ENCODE measurements at places on chromosomes 3 and 15.
A peak's percentile ranks its signal among the peaks of the same experiment; 100 is the strongest.

- peak; percentile 35 for DNase-seq
These were observed 24.9 kb downstream of the TMEM207 start for GRCh38 chr3:190424478-190425439.

DNA sequence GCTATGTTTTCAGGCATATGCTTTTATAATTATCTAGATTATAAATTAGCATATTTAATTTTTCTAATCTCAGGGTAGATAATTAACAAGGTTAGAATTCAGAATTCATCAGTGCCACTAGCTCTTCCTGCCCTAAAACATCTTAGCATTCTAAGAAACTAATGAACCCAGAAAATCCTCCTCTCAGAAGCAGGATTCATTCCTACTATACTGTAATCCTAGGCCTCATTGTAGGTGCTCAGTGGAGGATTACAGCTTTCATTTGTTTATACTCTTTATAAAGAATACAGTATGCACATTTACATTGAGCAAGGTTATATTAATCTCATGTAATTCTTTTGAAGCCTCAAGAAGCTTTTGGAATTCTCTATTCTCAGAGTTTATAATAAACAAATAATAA, 20.9 kb downstream of the ACAD11 start:
- no peak for DNase-seq

GRCh38 chr3:186133980-186134379, 25.1 kb upstream of the ETV5 start:
- no peak for DNase-seq

- DNase-seq, result no peak
These were observed 59.1 kb downstream of the TRPM7 start for GRCh38 chr15:50627351-50628055.

DNA sequence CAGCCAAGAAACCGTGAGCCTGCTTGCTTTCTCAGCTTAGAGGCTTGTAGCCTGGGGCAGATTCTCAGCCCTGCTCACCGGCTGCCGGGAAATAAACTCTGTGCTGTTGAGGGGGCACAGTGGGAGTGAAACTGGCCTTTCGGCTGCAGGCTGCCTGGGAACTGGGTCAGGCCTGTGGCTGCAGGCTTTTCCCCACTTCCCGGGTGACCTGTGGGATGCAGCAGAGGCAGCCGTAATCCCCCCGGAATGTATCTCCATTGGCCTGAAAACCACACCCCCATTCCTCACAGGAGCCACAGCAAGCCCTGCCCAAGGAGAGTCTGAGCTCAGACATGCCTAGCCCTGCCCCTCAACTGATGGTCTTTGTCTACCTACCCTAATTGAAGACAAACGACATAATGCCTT, 110.9 kb downstream of the STXBP5L start:
- DNase-seq, result no peak

GRCh38 chr3:40715551-40715950, 190.8 kb downstream of the ZNF621 start:
- DNase-seq, result no peak

GRCh38 chr15:65414841-65415621, 7.7 kb downstream of the IGDCC4 start:
- DNase-seq, result peak; percentile 75

DNA sequence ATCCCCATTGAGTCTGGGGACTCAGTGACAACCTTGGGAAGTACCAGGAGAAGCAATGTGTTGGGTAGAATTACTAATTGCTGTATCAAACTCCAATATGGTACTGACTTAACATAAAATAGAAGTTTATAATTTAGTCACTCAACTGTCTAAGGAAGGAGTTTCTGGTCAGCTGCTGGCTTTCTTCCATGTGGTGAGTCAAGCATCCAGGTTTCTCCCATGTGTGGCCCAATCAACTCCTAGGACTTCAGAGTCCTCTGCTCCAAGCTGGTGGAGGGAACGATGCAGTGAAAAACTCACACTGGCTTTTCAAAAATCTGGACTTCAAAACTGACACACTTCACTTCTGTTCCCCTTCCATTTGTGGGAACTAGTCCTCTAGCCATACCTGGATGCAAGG, 25.2 kb downstream of the WNT5A start:
- DNase-seq, result no peak

DNA sequence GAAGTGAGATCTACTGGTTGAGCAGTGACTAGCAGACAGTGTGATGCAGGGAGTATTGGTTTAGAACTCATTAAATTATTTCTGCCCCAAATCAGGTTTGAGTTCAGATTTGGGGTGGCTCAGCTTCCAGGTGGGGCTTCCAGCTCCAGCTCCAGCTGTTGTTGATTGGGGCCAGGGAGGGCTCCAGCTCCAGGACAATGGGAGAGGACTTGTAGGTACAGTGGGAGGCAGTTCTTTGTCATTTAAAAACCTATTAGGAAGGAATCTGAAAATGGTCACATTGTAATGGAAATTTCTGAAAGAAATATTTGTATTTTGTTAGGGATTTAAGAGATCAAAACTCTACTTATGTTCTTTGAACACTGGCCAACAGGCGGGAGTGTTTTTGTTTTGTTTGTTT, 97.0 kb downstream of the FNDC3B start:
- DNase-seq, result no peak

GRCh38 chr15:92687195-92687602, 31.6 kb upstream of the FAM174B start:
- DNase-seq, result no peak

DNA sequence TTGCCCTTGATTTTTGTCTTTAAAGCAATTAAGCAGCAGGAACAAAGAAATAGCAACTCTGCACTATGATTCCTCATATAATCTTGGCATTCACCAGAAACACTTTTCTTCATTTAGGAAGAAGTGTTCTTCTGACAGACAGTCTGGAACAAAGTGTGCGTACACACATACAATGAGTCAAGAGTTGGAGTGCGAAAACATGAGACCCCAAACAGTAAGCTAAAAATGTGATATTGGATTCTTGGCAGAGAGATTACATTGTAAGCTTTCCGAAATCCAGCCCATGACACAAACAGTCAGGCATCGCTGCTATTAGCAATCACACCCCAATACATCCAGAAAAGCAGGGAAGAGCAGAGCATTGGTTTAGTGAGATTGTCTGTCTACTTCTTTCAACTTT, 306.7 kb upstream of the TBC1D5 start:
- no peak for DNase-seq

DNA sequence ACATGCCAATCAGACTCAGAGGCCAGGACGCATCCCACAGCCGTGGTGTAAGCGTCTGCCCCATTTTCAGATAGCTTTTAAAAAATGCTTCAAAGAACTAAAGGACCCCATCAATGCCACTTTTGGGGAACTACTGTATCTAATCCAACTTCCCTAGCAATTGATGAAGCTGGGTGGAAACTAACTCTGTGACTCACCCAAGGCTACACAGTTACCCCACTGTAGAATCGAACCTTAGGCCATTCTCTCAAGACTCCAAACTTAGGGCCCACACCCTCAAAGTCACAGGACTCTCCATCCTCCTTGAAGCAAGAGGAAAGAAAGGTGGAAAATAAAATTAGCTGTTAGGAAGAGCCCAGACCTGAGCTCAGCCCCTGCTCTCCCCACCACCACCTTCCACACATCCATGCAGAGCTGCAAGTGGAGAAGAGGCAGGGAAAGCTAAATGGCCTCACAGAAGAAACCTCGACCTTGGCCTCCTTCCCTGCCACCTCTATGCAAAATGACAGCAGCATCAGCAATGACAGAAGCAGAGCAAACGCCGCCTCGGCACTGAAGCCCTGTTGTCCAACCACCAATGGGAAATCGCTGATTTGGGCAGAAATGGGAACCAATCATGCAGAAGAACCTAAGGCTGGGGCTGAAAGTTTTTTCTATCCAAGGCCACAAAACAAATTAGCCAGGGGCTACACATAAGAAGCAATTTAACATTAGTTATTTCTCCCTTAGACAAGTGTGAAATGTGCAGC, 22.2 kb downstream of the ANP32A start:
- no peak for DNase-seq

DNA sequence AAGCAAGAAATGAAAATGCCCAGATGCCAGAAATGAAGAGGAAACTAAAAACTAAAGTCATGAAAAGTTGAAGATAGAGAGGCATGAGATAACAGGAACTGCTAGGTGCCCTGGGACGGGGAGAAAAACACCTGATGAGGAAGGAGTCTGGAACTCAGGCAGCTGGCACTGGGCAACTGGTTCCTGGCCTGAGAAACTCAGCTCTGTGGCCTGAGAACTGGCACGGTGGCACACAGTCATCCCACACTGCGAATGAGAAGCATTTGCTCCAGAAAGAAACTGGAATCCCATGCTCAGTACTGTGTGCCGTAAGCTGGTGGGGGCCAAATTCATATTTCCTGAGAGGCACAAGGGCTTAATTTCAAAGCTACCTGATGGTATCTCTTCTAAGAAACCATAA, 53.6 kb upstream of the RORA start:
- DNase-seq, result no peak

DNA sequence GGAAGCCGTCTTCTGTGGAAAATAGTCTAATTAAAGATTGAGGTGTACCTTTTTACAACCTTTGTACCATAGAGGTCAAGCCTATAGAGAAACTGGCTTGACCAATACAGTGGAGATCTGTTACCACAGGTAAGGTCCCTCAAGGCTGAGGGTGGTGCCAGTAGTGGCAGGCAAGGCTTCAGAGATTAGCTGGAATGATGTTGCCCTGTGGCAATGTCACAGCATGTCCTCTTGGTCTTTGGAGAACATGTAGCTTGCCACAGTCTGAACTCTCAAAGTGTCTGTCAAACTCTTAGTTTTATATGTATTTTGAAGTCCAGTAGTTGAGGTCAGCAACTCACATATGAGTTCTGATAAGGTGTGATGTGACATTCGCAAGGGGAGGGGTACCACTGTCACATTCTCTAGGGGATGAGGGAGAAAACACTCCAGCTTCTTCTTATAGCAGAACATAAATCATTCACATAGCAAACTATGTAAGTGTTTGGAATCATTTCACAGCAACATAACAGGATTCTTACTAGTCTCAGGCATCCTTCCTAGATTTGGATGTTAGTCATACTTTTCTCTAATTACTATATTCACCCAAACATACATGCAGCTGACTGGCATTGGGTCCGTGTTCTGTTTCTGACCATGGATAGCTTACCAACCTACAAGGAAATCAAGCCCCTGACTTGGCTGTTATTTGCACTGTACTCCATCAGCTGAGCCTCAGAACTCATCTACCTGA, 173.6 kb downstream of the UBE2E2 start:
- no peak for DNase-seq

- DNase-seq, result no peak
These were observed 6.4 kb downstream of the ROBO1 start for GRCh38 chr3:79761441-79761840.

DNA sequence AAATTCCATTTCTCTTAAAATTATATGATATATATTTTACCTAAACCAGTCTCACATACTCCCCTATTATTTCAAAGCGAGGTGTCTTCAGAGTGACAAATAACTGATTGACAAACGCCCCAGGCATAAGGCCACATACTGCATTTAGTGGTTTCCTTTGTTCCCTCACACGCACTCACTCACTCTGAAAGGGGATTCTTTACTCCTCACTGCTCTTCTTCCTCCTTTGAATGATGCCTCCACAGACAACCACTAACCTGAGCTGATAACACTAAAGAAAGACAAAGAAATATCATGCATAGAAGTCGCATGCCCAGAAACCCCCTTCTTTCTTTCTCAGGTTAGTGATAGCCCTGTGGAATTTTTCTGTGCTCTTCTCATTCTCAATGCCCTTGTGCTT, 24.1 kb upstream of the BBX start:
- no peak for DNase-seq

GRCh38 chr3:30042274-30042859, 564.0 kb upstream of the TGFBR2 start:
- DNase-seq, result peak; percentile 55

DNA sequence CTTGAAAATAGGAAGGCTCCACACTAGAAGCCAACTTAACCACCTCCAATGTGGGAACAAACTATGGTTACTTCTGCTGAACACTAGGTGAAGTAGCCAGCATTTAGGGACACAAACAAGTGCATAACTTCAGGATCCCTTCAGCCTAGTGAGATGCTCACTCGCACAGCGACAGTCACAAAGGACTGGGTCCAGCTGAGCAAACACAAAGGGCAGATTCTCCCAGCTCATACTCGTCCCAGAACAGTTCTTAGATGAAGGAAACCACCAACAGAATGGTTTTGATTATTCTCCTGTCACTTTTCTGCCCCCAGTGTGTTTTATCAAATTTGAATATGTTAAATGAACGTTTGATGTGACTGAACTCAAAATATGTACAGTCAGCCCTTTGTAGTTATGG, 201.6 kb downstream of the KCNAB1 start:
- DNase-seq, result no peak

DNA sequence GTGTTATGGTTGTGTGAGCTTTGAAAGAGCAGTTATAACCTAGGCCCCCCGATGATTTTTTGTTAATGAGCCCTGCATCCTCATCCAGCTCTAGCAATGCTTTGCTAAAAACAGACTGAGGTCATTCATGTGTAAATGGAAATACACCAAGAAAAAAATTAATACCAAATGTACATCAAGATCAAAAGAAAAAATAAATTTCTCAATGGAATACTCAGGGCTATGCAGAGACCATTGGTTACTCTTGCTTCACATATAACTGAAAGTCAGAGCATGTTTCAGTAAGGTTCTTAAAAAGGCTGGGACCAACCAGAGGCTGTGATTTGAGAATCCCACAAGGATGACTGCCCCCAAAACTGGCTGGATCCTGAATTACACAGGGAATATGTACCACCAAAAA, 48.0 kb downstream of the ARHGAP31 start:
- no peak for DNase-seq

DNA sequence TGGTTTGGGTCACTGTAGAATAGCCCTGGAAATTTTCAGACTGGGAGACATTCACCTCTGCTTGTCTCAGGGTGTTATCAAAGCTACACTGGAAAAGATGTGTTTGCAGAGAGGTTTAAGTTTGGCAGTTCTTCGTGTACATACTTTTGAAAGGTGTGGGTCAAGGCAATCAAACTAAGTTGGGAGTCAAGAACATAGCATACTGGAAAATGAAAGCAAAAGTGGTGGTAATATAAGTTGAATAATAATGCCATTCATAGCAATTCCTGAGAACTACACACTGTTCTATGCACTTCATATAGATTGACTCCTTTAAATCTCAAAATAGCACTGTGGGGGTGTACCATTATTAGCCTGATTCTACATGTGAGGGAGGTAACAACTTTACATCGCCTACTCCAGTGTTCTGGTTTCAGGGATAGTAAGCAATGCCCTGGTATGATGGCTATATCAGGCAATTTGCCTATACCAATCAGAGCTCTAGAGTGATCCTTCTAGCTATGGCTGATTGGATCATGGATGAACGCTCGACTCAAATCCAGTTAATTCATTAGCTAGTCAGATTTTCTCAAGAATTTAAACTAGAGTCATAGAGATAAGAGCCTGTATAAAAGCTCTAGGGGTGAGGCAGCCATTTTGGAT, 44.6 kb upstream of the RASGRP1 start:
- no peak for DNase-seq

DNA sequence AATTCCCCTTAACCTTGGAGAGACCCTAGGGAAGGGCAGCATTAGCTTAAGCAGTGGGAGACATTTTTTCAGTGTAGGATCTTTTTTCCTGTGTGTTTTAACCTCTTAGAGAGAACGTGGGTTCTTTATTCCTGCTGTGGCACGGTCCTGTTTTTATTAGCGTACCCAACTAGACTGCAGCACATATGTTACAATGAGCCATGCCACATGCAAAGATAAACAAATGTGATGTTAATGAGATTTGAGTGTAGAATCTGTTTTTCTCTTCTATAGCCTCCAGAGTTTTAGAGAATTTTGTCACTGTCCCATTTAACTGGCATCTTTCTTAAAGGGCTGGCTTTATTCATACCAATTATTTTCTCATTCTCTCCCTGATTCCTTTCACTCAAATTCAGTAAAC, 347.5 kb downstream of the CNTN4 start:
- DNase-seq, result no peak
